ENCODE measurements at places on chromosomes 6 and 20. TPM values are rescaled to one million over a fixed set of nuclear protein-coding genes. Genes with fewer than 3 reads are reported as not detected.

The KHDC1L gene
- not detected for total RNA-seq

The EPHA7 gene
- 75.9 TPM for total RNA-seq

DNA sequence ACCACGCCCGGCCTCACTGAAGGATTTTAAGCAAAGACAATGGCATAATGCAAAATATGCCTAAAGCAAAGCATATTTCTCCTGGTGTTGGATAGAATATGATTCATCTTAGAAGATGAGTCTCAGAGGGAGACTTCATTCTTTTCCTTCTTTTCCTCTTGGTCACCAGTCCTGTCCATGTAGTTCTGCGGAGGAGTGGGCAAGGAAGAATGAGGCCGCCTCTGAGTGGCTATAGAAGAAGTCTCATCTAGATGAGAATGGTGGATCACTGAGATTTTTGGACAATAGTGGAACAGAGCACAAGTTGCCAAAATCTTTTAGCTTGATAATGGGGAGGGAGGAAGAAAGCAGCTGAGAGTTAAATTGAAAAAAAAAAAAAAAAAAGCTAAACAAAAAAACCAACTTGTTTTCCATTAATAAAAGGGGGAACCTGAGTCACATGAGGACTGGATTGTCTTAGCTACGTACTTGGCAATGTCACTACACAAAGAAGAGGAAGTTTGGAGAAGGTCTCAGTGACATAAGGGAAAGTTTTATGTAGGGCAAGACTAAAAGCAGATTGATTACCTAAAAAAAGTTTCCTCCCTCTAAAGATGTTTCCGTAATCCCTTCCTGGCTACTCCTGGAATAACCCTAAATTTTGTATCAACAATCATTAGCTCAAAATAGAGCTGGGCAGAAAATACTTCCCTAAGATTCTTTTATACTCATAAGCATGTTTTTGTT lies 6.0 kb downstream of the CD83 start:
- no peak for DNase-seq

- DNase-seq = no peak
These were observed 198.0 kb downstream of the RNF144B start for GRCh38 chr6:18585032-18585573.

DNA sequence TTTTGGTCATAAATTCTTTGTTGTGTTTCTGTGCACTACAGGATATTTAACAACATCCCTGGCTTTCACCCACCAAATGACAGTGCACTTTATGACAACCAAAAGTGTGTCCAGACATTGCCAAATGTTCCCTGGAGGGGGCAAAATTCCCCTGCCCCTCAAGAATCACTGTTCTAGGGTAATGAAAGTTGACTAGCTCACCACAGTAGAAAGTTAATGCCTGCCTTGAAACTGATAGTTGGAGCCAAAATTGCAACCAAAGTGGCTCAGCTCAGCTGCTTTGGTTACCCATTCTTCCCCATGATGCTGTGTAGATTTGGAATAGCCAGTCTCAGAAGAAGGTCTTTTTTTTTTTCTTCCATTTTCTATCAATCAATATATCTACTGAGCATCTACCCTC lies 150.6 kb downstream of the RALGAPA2 start:
- DNase-seq = no peak

GRCh38 chr6:170049641-170050561 lies 241.0 kb downstream of the DLL1 start:
- DNase-seq = peak; percentile 79

GRCh38 chr6:130161683-130162404 lies 60.9 kb downstream of the SAMD3 start:
- DNase-seq = no peak

GRCh38 chr6:134007077-134007476 lies 45.3 kb downstream of the SLC2A12 start:
- no peak for DNase-seq

DNA sequence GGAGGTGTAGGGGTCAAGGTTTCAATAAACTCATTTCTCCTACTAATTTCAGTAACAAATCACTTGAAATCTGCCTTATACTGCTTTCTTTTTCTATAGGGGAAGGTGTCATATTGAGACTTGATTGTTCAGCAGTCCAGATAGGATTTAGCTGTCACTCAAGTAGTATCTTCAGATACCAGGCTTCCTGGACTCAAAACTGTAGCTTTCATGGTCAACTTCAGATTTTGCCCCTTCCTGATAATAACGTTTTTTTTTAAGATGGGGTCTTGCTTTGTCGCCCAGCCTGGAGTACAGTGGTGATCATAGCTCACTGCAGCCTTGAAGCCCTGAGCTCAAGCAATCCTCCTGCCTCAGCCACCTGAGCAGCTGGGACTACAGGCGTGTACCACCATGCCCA lies 77.8 kb downstream of the JAG1 start:
- no peak for DNase-seq

- no peak for DNase-seq
These were observed 22.8 kb upstream of the PCMTD2 start for GRCh38 chr20:64232794-64233193.

GRCh38 chr6:34074064-34074742 lies 71.7 kb downstream of the GRM4 start:
- DNase-seq = no peak
